HFFc6 (cell line): ENCODE measurements at places on chromosomes 2 and 18.

GRCh38 chr2:119376810-119377209 lies 10.0 kb downstream of the DBI start:
- no peak for DNase-seq

DNA sequence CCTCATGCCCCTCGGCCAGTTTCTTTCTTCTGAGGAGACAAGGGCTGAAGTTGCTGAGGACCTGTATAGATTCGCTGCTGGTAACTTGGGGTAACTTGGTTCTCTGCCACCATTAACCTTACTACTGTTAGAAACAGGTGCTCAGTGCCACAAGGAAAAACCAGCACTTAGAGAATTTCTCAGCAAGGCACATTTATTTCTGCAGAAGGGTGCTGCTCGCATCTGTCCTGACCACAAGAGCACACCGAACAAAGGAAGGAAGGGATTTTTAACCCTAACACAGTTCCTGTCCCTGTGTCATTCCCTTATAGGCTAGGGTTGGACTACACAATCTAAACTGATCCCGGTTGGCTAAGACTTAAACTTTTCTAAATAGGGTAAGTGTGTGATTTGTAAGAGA lies 154.1 kb downstream of the SOCS6 start:
- no peak for DNase-seq

GRCh38 chr2:216770717-216771116 lies 75.4 kb upstream of the IGFBP5 start:
- no peak for DNase-seq

DNA sequence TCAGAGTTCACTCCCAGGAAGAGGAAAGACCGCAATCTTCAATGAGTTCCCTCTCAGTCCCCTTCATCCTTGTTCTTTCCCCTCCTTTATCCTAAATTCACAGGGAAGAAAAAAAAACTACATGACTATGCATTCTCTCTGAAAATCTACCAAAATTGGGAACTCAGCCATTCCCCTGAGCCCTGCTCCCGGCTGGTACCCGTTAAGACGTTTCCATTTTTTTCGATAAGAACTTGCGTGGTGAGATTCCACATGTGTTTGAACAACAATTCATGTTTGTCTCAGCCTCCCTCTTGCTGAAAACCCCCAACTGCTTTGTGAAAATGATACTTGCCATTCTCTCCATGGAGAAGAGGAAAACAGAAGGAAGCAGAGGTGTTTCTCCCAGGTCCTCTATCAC lies 318.7 kb upstream of the ID2 start:
- DNase-seq: no peak
